ENCODE measurements at places on chromosomes 2 and 18. TPM values are rescaled to one million over a fixed set of nuclear protein-coding genes. Genes with fewer than 3 reads are reported as not detected.

NEB gene
- 0.20 TPM for total RNA-seq

DNA sequence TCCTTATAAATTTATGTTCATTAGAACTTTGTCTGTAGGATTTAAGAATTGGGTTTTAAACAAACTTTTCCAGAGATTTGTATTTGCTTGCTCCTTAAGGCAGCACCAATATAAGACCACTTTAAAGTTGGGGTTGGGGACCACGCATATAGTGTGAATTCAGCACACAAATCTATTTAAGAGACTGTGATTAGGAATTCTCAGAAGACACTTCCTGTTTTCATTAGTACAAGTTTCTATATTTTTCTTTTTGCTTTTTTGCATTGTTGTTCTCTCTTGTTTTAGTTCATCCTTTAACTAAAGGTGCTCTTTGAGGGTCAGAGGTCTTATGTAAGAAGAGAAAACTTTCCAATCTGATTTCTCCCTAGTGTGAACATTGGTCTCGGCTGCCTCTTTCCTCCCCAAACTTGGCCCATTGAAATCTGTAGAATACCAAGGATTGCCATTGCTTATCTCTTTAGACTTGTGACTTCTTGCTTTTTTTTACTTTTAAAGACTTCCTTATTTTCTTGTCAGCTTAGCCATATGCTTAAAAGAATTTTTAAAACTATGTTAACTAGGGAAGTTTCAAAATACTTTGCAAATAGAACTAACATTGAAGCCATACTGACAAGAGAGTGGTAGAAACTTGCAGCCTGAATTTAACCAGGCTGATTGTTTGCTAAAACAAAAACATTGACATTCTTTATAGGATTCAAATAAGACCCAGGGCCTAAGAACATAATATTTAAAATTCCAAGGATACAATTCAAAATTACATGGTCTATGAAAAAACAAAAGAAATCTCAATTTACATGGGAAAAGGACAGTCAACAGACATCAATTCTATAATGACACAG, 264.1 kb upstream of the FN1 start:
- no peak for DNase-seq

- DNase-seq, result peak; percentile 22
Observed at GRCh38 chr18:5309888-5310470, 14.5 kb upstream of the ZBTB14 start.

DNA sequence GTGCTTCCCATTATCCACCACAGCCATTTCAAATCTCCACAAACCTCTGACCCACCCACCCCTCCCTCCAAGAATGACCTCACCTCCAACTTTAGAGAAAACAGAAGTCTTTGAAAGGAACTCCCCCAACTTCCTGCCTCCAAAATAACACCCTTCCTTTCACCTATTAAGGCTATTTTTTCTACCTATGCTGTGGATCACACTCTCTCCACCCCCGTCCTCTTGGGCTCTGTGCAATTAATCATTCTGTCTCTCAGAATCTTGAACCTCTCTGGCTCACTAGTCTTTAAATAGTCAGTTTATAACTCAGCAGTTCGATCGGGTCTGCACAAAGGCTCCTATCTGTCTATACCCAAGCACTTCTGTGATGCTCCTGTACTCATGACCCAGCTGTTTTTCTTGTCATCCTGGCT, 37.3 kb upstream of the XPO1 start:
- no peak for DNase-seq

GRCh38 chr2:9168821-9169221, 37.8 kb upstream of the ASAP2 start:
- DNase-seq, result no peak

DNA sequence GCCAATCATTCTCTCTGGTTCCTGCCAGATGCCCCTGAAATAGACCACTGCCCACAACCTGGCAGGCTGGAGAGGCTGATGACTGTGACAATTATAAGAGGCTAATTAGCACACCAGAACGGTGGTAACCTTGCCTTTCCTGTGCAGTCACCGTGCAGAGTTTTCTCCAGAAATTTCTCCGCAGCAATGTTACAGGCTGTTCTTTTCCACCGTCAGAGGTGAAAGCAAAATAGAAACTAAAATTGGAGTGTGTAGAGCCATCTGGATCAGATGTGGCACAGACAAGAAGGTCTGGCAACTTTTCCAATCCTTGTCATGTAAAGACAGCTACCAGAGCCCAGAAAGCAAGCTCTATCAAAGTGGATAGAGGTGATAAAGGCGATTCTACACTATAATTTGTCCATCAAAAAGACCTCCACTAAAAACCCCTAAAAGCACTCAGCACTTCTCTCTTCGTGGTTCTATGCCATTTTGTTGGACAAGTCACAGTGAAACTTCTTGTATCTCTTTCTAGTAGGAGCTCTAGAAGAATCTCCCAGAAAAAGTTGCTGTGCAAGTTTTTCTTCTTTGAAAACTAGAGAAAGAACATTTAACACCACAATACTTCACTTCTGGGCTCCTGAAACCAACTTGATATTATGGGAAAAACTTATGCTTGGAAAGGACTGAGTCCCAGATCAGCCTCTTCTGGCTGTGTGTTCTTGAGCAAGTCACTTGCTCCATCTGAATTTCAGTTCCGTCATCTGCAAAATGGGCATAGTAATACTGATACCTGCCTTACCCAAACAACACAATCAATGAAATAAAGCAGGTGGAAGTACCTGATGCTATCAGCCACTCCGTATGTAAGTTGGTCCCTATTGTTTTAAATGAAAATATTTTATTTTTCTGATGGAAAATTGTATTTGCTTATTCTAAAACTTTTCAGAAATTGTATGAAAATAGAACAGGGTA, 295.6 kb upstream of the DLGAP1 start:
- DNase-seq, result no peak

GRCh38 chr2:46188041-46188716, 109.0 kb upstream of the EPAS1 start:
- DNase-seq, result no peak

- no peak for DNase-seq
Observed at GRCh38 chr2:52112141-52112540, 1080.2 kb upstream of the NRXN1 start.
